ENCODE measurements at places on chromosomes 3 and 15. TPM values are rescaled to one million over a fixed set of nuclear protein-coding genes. Genes with fewer than 3 reads are reported as not detected.

- DNase-seq: no peak
Measured at GRCh38 chr3:31288641-31289100, 244.1 kb upstream of the STT3B start.

PDHB gene
- total RNA-seq: 206 TPM

DNA sequence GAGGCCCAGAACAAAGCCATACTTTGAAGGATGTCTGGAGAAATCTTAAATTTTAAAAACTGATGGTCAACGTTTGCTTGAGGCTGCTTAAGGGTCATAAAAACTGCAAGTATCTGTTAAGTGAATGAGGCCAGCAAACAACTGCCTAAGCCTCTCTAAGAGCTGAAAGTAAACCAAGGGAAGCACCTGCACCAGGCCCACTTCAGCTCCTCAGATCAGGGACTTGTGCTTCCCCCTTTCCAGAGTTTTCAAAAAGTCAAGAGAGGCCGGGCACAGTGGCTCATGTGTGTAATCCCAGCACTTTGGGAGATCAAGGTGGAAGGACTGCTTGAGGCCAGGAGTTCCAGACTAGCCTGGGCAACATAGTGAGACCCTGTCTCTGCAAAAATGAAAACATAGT is 9.1 kb downstream of the FBXL22 start:
- no peak for DNase-seq

DNA sequence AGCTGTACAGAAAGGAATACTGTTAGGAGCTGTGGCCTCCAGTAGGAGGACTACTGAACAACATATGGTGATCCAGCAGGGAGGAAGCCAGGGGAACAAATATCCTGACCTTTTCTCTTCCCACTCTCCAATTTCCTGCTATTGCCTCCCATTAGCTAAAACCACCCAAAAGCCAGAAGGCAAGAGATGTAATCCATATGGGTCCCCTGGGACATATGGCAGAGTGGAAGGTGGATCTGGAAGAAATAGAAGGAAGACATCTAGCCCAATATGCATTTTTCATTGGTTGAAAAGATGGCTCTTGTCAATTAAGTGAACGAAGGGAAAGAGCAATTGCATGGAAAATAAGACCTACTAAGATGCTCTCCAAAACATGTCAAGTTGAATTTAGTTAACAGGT is 167.2 kb downstream of the CNTN3 start:
- DNase-seq: no peak

AMIGO3 gene
- total RNA-seq: not detected

CPNE4 gene
- total RNA-seq: 41.0 TPM

FBLN2 gene
- total RNA-seq: 81.1 TPM

DNA sequence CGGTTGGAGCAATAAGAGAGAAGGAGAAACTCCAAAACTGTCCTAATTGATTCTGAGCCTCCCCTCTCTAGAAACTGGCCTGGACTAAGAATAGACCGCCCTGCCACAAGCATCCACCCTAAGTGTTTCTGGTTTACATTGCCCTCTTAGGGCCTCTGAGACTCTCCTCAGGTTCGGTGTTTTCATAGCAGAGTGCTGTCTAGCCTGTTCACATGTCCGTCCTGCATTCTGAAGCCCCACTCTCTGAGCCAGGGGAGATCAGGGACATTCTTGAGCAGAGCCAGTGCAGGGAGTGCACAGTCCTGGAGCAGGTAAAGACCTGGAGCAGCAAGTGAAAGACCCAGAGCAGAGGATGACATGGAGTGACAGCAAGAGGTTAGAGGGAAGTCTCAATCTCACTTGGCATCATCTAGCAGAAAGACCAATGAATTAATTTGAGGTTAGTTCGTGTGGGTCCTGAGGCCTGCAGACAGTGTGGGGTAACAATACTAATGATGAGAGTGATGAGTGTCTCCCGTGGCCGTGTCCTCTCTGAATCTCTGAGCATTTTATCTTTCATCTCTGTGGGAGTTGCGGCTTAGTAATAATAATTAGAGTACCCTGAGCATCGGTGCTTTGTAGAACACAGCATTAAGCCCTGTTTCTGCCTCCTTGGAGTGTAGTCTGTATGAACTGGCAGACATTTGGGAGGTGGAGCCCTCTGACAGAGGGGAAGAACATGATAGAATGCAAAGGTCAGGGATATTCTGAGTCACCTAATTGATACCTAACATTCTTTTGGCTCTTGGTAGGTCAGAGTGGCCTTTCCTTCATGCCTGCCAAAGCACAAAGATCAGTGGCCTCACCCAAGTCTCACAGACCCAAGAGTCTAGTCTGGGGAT is 24.6 kb downstream of the MAPKBP1 start:
- no peak for DNase-seq

GRCh38 chr3:120625159-120625586 is 29.0 kb downstream of the NDUFB4 start:
- DNase-seq: no peak

GRCh38 chr3:149368201-149368673 is 9.2 kb downstream of the TM4SF1 start:
- no peak for DNase-seq

GRCh38 chr3:128933922-128934253 is 54.5 kb downstream of the ACAD9 start:
- DNase-seq: no peak

SPINT1 gene
- total RNA-seq: 2.0 TPM

DNA sequence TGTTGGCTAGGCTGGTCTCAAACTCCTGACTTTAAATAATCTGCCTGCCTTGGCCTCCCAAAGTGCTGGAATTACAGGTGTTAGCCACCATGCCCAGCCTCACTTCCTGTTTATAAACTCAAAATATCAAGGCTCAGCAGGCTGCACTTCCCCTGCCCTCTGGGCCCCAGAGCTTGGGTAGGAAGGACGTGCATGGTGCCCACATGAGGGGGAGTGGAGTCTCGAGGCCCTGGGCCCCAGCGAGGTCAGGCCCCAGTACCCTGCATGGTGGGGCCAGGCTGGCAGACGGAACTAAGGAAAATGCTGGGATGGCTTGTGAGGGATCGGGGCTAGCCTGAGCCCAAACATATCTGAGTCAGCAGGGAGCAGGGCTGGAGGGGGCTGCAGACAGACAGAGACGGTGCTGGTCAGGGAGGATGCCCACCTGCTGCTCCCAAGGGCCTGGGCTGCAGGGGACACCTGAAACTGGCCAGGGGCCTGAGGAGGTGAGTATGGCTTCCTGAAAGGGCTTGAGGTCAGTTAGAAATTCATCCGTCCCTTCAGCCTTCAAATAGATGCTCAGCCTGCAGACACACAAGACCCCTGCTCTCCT is 5.1 kb downstream of the SPTBN5 start:
- no peak for DNase-seq

DNA sequence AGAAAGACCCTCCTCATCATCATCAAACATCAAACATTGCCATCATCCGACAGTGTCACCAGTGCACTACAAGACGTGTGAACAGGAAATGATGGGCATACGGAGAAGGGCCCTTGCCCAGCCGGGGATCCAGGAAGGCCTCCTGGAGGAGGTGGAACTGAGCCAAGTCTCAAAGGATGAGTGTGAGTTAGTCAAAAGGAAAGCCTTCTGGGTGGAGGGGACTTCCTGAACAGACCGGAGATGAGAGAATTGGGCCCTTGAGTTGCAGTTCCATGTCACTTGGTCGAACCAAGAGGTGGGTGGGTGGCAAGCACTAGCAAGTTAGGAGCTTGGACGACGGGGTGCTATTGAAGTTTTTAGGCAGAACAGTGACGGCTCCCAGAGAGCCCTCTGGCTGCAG is 8.5 kb downstream of the SEMA4B start:
- DNase-seq: no peak

GRCh38 chr3:147449669-147450068 is 40.5 kb downstream of the ZIC1 start:
- DNase-seq: no peak

- peak; percentile 92 for DNase-seq
Measured at GRCh38 chr3:9028134-9028533, 64.9 kb upstream of the RAD18 start.

DNA sequence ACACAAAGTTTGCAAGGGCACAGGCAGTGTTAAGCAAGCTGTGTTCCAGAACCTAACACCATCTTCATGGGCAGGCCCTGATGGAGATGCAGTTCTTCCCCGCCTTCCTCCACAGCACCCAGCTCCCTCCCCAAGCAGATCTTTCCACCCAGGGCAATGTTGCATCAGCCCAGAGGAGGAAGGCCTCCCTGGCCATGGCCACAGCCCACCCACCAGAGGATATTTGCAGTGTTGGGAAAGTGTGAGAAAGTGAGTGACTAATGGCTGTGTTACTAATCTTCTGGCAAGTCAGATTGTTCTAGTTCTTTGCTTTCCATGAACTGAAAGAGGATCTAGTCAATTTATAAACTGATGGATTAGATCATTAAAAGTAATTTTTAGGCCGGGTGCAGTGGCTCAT is 42.0 kb upstream of the ATP10A start:
- DNase-seq: no peak

DNA sequence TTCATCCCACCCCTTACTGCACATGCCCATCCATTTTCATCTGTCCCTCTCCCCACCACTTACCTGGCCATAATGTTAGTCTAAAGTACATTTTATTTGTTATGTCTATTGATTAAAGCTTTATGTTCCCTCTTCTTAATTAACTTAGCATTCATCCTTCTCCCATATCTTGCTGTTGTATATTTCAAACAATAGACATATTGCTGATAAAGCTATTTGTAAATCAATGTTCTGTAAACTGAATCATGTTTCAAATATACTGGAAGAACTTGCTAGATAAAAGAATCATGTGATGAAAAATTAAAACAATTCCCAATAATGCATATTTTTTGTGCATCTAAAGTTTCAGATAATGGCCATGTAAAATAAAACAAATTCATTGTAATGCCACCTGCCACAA is 249.2 kb downstream of the IGSF11 start:
- DNase-seq: no peak

- peak; percentile 81 for DNase-seq
Measured at GRCh38 chr3:128311441-128311844, 155.2 kb downstream of the DNAJB8 start.

- DNase-seq: peak; percentile 86
Measured at GRCh38 chr15:73800662-73801345, 47.7 kb upstream of the INSYN1 start.

HIGD1A gene
- total RNA-seq: 335 TPM

GRCh38 chr15:87944050-87944449 is 312.5 kb downstream of the NTRK3 start:
- DNase-seq: no peak

SERPINI1 gene
- 4.6 TPM for total RNA-seq

GRCh38 chr15:64571857-64572291 is 111.5 kb downstream of the ZNF609 start:
- DNase-seq: no peak

DNA sequence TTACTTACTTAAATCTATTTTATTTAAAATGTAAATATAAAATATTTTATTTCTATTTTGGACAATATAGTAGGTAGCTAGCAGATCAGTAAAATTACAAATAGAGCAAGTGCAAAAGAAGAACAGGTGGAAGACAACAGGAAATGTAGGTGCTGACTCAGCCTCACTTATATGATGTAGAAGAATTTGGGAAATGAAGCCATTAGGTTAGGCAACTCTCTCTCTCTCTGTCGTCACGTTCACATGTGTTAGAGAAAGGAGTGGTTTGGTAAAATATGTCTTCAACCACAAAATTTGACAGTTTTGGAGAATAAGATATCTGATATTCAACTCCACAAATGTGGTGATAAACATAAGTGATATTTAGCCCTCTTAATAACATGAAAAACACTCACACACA is 532.5 kb upstream of the KCNMB2 start:
- no peak for DNase-seq

DNA sequence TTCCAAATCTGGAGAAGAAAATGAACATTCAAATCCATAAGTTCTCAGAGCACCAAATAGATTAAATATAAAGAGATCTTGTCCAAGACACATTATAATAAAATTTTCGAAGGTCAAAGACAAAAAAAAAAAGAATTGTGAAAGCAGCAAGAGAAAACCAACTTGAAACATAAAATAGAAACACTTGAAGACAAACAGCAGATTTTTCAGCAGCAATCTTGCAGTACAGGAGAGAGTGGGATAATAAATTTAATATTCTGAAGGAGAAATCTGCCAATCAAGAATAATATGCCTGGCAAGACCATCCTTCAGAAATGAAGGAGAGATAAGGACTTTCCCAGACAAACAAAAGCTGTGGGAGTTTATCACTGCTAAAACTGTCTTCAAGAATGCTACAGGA is 150.5 kb upstream of the COL8A1 start:
- no peak for DNase-seq

WWTR1 gene
- total RNA-seq: 42.6 TPM

DNA sequence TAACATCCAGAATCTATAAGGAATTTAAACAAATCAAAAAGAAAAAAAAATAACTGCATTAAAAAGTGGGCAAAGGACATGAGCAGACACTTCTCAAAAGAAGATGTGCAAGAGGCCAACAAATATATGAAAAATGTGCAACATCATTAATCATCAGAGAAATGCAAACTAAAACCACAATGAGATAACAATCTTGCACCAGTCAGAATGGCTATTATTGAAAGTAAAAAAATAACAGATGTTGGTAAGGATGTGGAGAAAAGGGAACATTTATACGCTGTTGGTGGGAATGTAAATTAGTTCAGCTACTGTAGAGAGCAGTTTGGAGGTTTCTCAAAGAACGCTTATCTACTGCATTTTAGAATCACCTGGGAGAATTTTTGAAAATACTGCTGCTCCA is 186.1 kb downstream of the OTOL1 start:
- no peak for DNase-seq

DNA sequence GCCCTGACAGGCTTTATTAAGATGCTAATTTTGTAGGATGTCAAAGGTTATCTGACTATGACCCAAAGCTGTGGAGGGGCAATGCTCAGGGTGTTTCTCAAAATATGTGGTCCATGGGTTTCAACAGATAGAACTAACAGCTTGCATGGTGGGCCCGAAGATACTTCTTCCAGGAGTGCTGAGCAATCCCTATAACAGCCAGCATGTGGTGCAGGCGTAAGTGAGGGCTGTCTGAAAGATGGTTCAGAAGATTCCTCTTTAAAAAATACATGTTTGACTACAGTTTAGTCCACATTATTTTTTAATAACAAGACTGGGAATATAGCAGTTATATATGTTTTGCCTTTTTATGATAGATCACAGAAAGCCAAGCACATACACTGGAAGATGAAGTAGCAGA is 7.6 kb downstream of the SCG3 start:
- DNase-seq: no peak

TUSC7 gene
- total RNA-seq: not detected

- peak; percentile 75 for DNase-seq
Measured at GRCh38 chr3:183555541-183556081, at the start of gene KLHL6. Gene KLHL6, minus strand, starts transcription at chr3:183555706. Its CDS starts 53 bp downstream, at chr3:183555653.

LYSMD2 gene
- total RNA-seq: 4.8 TPM

DPPA2 gene
- total RNA-seq: not detected

- no peak for DNase-seq
Measured at GRCh38 chr15:64865998-64866520, 24.3 kb downstream of the PLEKHO2 start.

FEZF2 gene
- not detected for total RNA-seq

THAP10 gene
- 3.7 TPM for total RNA-seq

Data from Right ventricle myocardium inferior (tissue), 1 donor.